ENCODE measurements at places on chromosomes 3 and 15.
A peak's percentile ranks its signal among the peaks of the same experiment; 100 is the strongest.

DNA sequence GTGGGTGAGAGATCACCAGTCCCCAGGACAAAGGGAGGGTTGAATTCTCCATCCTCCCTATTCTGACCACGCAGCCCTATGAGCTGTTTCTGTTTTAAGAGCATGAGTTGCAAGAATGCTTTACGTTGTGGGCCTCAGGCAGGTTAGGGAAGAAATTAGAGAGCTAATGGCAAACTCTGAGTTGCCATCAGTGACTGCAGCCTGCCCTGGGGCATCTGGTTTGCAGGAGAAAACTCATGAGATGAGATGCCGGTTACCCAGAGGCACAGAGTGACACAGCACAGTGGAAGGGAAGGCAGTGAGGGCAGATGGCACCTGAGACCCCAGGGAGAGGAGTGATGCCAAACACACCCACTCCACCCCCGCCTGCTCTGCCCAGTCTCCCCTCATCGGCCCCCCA is 265.3 kb downstream of the CD47 start:
- no peak for DNase-seq

- peak; percentile 14 for DNase-seq
Measured at GRCh38 chr15:100761290-100761935, 118.2 kb upstream of the ALDH1A3 start.

GRCh38 chr3:5021116-5022092 is 42.2 kb downstream of the BHLHE40 start:
- no peak for DNase-seq

- DNase-seq: no peak
Measured at GRCh38 chr15:50304836-50305235, 39.3 kb upstream of the HDC start.

- no peak for DNase-seq
Measured at GRCh38 chr3:89340408-89340807, 233.0 kb downstream of the EPHA3 start.

- DNase-seq: no peak
Measured at GRCh38 chr3:38095669-38096483, 41.1 kb downstream of the ACAA1 start.

DNA sequence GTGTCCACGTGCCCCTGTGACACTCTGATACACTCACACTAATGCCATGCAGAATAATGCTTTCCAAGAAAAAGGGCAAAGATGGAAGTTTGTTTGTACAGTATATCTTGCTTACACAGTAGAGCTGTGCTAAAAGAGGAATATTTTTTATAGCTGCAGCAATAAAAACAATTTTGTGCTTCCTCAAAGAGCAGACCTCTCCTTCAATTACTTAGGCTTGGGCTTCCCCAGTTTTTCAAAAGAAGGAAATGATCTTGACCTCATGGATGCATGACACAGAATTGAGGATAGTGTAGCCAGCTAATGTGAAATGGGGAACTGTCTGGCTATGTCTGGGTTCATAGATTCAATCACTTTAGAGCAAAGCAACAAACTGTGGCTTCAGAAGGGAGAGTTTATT is 137.4 kb downstream of the STT3B start:
- no peak for DNase-seq

DNA sequence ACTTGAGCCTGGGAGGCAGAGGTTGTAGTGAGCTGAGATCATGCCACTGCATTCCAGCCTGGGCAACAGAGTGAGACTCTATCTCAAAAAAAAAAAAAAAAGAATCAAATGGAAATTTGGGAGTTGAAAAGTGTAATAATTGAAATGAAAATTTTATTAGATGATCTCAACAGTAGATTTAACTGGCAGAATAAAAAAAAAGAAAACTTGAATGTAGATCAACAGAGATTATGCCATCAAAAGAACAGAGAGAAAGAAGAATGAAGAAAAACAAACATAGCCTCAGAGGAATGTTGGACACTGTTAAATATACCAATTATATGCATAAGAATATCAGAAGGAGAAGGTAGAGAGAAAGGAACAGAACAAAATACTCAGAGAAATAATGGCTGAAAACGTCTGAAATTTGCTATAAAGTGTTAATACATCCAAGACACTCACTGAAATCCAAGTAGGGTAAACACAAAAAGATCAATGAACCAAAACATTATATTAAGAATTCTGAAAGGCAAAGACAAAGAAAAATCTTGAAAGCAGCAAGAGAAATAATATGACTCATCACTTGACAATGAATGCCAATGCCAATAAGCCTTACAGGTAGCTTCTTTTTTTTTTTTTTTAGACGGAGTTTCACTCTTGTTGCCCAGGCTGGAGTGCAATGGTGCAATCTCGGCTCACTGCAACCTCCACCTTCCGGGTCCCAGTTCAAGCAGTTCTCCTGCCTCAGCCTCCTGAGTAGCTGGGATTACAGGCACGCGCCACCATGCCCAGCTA is 14.6 kb upstream of the ELP6 start:
- no peak for DNase-seq

DNA sequence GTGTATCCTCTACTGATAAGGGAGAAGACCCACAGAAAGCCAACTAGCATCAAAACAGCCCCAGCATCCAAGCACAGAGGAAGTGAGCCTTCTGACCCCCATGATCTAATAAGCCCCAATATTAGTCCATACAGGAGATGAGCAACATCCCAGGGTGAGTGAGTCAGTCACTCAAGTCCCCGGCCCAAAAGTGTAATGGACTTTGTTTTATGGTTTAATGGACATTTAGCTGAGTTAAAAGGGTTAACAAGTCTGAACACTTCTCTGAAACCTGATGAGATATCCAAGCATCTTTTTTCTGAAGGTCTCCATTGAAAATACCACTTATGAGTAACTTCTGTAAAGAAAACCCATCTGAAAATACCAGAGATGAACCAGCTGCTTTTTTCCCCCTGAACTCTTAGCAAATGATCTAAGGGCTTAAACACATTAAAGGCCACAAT is 115.6 kb downstream of the GREM1 start:
- DNase-seq: no peak

DNA sequence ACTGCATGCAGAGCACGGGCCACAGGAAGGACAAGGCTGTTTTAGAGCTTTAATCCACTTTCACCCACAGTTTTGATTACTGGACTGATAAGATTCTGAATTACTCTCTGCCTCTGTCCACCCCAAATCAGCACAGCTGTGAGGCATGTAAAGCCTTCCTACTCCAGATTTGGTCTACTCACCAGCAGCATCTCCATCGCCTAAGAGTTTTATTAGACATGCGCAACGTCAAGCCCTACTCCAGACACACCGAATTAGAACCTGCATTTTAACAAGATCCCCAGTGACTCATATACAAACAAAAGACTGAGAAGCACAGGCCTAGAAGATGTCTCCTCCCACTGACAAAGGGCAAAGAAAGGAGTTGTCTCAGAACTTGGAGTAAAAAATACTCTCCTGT is 221.2 kb downstream of the TUSC7 start:
- no peak for DNase-seq

DNA sequence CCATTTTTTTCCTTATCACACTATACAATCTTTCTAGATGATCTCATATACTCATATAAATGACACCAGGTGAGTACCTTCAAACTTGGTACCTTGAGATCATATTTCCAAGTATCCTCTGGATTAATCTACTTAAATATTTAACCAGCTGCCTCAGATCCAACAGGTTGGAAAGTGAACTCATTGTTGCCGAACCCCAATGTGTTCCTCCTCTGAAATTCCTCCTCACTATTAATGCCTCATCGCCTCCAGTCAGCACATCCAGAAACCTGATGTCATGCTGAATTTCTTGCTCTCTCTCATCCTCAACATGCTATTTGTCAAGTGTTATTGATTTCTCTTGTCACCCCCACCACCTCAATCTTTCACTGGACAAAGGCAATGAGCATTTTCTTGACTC is 221.8 kb downstream of the FMN1 start:
- no peak for DNase-seq

GRCh38 chr15:43106486-43106829 is 620 bp upstream of the UBR1 start:
- no peak for DNase-seq

- DNase-seq: no peak
Measured at GRCh38 chr15:30033211-30033610, 49.5 kb upstream of the GOLGA8J start.

DNA sequence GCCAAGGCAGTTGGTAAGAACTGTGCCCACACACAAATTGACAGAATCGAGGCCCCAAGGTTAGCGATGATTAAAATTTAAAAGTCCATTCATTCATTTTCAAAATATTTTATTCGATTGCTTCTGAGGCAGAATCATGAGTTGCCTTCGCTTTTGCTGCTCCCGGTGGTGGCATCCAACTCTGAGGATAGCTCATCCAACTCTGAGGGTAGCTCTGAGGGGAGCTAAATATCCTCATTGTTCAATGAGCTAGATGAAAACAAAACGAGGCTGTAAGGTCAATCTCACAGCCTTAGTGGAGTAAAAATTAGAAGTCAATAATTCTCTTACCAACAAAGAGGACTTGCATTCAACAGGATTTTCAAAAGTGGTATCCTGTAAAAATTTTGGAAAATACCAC is 897 bp upstream of the CHL1 start:
- no peak for DNase-seq

DNA sequence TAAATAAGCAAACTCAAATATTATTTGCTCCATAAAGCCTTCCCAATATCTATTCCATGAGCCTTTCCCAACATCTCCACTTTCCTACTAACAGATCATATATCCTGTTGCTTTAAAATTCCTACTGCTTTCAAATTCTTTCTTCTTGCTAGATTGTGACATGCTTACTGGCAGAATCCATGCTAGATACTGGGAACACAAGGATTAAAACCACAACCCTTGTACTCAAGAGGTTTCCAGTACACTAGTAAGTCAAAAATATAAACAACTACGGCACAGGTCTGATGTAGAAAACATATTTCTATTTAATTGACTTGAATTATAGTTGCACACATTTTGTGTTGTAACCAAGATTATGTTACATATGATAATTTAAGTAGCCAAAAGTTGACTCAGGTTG is 275.0 kb downstream of the ZBTB20 start:
- DNase-seq: no peak

DNA sequence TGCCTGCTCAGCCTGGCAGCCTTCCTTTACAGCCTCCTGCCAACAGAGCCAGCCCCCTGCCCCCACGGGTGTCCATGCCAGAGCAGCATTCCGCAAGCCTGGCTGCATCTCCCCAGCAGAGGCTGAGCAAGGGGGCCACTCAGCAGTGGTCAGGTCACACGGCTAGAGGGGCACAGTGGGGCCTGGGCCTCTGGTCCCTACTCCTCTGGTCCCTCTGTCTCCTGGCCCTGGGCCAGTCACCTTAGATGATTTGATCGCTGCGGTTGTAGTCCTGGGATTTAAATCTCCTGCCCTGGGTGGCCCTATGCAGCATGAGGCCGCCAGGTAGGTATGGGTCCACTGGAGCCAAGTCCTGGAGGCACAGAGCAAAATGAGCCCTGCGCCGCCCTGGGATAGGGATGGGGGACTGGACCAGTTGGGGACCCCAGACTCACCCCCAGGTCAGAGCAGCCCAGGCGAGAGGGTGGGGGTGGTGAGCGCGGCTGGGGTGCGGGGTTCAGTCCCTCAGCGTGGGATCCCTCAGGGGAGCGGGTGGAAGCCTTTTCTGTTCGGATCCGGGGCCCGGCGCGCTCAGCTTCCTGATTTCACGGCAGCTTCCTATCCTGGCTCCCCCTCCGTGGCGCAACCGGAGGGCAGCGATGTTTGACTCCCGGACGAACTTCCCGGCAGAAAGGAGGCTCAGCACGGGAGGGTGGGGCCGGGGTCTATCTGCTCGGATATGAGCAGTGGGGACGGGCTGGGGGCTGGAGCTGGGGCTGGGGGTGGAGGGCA is at the start of gene ZBTB47:
Gene ZBTB47, plus strand, starts transcription at position 138 of the 771 bp plus-strand sequence. CDS start 4,659 bp downstream, outside the sequence.
- no peak for DNase-seq

DNA sequence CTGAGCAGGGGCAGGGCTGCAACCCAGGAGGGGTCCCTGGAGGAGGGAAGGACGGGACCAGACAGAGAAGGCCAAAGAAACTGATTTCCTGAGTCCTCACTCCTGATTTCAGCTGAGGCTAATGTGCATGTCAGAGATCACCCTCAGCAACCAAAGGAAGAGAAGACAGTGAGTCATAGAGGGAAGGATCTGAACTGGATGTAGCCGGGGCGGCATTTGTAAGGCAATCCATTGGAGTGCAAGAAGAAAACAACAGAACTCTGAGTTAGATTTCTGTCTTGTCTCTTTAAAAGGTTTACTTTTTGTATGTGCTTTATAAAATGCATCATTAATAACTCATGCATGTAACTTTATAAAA is 105.3 kb upstream of the AGBL1 start:
- DNase-seq: no peak

DNA sequence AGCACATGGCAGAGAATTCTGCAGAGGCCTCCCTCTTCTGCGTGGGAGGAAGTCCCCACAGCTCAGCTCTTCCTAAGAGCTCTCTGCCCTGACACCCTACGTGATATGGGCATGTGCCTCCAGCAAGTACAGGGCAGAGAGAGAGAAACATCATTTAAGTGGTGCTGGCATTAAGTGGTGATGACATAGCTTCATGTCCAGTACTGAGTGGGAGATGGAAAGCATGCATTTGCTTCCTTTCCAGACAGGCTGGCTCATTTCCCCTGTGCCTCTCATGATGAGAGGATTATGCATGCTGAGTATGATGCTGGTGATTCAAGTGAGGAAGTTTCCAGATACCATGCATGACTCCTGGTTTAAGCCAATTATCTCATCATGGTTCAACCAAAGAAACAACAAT is 26.9 kb downstream of the BFSP2 start:
- DNase-seq: no peak

- no peak for DNase-seq
Measured at GRCh38 chr3:52039846-52040245, 16.5 kb downstream of the DUSP7 start.

- no peak for DNase-seq
Measured at GRCh38 chr3:129597087-129597999, 9.1 kb downstream of the PLXND1 start.

DNA sequence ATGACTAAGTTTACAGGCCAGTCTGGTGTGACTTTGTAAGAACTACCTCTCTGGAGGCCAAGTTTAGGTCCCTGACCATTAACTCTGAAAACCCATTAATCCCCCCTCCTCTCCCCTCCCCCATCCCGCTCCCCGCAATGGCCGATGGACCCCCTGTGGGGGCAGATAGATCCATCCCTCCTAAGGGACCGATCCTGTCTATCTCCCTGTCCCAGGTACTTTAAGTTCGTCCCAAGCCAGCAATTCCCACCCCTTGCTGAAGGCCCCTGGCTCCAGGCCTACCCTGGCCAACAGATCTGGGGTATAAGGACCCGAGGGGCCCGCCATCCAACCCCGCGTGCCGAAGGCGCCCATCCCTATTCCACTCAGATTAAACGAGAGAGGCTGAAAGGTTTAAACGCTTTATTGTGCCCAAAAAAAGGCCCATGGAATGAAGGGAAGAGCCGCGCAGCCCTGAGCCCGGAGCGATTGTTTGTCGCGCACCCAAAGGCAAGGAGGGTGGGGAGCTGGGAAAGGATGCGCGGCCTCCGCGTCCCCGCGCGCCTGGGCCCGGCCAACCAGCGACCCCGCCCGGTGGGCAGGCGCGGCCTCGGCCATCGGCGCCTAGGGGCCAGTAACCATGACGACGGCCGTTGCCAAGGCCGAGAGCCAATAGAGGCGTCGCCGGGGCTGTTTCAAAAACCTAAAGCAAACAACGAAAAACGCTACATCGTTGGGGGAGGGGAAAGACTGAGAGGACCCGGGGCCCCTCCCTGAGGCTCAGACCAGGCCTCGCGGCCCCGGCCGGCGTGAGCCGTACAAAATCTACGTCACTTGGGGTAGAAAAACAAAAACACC is 35.9 kb downstream of the HMCES start:
- DNase-seq: no peak

Measured in Jurkat, Clone E6-1 (cell line).